ENCODE measurements at places on chromosomes 12 and 14.

GRCh38 chr12:100544165-100544564 is 29.3 kb upstream of the GAS2L3 start:
- no peak for DNase-seq

DNA sequence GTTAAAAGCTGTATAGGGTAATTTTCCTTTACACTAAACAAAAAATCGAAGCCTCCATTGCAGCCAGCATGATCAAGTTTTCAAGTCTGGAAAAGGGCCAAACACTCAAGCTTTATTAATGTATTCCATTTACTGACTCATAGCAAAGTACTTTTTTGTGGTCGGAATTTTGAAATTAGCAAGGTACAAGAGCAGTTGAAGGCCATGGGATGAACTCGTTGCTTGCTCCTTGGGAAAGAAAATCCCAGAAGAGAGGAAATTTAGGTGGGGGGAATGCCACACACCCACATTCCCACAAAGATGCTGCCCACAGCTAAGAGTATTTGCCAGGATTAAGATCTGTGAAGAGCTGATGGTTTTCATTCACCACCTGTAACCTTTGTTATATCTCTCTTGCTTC is 333.7 kb downstream of the EGLN3 start:
- DNase-seq, result peak; percentile 90

GRCh38 chr12:62345667-62346066 is 85.5 kb downstream of the USP15 start:
- DNase-seq, result no peak

DNA sequence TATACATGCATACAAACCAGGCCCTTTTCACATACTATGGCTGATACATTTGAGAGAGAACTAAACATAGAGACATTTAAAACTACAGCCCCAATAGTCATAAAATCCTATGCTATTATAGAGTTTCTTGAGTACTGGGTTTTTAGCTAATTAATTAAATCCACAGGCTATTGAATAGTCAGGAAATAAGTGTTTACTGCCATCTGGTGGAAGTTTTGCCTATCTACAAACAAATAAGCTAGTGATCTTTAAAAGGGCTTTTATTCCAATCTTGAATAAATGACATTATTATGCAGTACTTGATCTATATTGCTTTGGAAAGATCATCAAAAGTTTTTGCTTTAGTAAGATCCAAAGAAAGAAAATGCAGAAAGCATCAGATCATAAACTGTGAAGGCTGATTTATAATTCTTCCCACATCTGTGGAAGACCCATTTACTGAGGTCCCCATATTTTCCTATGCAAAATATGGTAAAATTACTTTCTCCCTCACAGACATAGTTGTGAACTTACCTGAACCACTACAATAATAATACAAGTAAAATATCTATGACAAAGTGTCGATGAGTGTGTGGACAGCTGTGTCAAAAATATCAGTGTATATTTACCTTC is 131.3 kb downstream of the ITPR2 start:
- DNase-seq, result peak; percentile 61

DNA sequence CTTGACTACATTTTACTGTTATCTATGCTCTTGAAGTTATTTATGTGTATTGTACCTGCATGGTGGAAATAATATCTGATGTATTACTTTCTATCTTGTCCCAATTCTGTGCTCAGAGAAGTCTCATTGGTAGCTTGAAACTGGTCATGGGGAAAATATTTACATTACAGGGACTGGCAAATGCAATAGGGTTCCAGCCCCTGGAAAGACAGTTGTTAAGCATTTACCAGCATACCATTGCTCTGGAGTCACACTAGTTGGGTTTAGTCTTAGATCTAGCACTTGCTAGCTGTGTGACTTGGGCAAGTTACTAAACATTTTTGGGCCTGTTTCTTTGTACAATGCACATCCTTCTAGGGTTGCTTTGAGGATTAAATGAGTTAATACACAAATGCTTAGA is 86.3 kb upstream of the NRXN3 start:
- DNase-seq, result no peak

DNA sequence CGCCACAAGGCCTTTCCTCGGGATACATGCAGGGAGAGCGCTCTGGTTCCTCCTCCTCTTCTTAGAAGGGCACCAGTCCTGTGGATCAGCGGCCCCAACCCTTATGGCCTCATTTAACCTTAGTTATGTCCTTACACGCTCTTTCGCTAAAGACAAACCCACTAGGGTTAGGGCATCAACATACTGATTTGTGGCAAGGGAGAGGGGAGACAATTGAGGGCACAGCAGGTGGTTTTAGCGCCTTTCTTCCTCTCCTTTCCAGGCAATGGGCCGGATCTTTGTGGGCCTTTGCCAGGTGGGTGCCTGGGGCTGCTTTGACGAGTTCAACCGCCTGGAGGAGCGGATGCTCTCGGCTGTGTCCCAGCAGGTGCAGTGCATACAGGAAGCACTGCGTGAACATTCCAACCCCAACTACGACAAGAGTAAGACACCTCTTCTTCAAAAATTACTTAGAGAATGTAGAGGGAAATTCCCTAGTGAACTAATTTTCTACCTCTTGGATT is 43.6 kb downstream of the DYNC1H1 start:
- DNase-seq, result no peak

DNA sequence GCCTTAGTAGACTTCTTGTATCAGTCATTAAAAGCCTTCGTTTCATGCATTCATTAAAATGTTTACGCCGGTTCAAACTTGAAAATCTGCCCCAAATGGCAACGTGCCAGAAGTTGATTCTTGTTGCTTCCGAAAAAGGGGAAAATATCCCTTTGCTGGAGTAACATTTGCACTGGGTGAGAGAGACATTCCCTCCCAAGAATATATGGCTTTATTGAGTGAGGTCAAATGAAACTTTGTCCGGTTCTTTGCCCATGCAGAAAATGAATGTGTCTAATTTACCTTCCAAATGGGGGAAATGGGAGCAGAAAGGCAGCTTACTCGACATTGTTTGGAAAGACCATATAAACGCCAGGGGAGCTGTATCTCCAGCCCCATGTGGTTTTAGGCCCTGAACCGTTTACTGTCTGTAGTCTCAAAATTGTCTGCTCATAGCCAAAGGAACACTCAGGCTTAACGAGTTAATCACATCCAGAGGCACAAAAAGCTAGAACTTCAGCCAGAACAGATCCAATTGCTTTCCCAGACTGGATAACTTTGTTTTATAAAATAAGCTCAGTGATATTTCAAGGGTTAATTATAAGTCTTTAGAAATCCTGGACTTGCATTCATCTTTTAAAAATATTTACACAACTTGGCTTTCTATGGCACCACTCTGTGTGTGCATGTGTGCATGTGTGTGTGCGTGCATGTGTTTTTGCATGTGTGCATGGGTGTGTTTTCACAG is 2.9 kb upstream of the EMP1 start:
- peak; percentile 56 for DNase-seq

DNA sequence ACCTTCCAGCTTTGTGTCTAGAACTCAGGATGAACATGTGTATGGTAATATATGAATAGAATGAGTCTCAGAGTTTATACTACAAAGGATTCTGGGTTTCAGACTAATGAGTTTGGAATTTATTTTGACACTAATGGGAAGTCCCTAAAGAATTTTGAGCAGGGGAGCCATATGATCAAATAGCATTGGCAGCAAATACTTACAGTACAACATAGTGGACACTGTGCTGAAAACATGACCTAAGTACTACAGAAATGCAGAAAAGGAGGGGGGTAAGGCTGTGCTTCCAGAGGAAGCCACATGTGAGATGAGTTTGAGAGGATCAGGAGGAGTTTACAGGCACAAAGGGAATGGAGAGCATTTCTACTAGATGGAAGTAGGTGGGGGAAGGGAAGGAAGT is 225.8 kb downstream of the C12orf42 start:
- peak; percentile 16 for DNase-seq

GRCh38 chr12:76290963-76291859 is 57.0 kb downstream of the BBS10 start:
- DNase-seq, result no peak
